ENCODE measurements at places on chromosomes 6 and 20. TPM values are rescaled to one million over a fixed set of nuclear protein-coding genes. Genes with fewer than 3 reads are reported as not detected.

MYB gene
- total RNA-seq = not detected

ULBP2 gene
- total RNA-seq = 1.9 TPM

TGM3 gene
- not detected for total RNA-seq

ID4 gene
- 38.2 TPM for total RNA-seq

TCF19 gene
- 19.4 TPM for total RNA-seq
